ENCODE measurements at places on chromosomes 2 and 18.

DNA sequence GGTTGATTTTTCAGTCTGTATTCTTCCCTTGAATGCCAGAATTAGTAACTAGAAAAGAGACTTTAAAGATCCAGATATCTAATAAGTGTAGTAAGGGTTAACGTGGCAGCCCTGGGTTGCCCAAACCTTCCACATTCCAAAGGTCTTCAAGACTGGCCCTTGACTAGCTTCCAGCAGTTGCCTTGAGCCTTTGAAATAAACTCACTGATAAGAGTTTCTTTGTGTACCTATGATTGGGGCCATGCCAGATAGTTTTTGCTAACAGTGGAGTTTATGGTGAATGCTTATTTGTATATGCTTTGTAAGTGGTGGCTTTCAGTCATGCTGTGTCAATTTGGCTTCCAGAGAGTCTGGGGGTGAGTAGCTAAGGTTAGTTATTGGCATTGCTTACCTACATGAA is 722.3 kb downstream of the RNF144A start:
- H3K4me1 ChIP-seq, result no peaks in the 10 kb centered on the region
- H3K4me3 ChIP-seq, result no peak overlapping the region
- DNase-seq, result no peak
- no peak overlapping the region for H3K27ac ChIP-seq
- no peaks in the 10 kb centered on the region for H3K36me3 ChIP-seq

GRCh38 chr2:199216253-199216652 is 241.5 kb downstream of the SATB2 start:
- H3K4me1 ChIP-seq, result no peaks in the 10 kb centered on the region
- H3K4me3 ChIP-seq, result no peak overlapping the region
- no peaks in the 10 kb centered on the region for H3K36me3 ChIP-seq
- H3K27ac ChIP-seq, result no peak overlapping the region

DNA sequence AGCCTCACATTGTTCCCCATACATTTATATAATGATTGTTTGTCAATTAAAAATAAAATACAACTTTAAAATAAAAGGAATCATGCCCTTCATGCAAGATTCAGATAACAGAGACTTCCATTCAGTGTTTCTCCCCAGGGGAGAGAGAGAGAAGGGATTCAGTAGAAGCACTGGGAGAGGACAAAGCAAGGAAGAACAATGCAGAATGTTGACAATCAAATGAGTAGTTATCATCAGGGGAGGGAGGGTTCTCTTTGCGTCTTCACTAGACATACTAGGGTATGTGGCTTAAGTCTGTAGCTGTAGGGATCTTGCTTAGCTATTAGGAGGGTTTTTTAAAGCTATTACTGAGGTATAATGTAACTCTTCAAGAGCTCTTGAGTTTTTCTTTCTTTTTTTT is 30.7 kb downstream of the FSHR start:
- no peaks in the 10 kb centered on the region for H3K27me3 ChIP-seq
- no peaks in the 10 kb centered on the region for H3K4me1 ChIP-seq
- no peaks in the 10 kb centered on the region for H3K36me3 ChIP-seq
- H3K4me3 ChIP-seq, result no peak overlapping the region
- DNase-seq, result no peak
- no peak overlapping the region for H3K27ac ChIP-seq

GRCh38 chr18:38654946-38655345 is 1089.3 kb upstream of the CELF4 start:
- no peak for DNase-seq
- no peak overlapping the region for H3K27ac ChIP-seq
- H3K4me3 ChIP-seq, result no peak overlapping the region
- no peaks in the 10 kb centered on the region for H3K36me3 ChIP-seq
- no peaks in the 10 kb centered on the region for H3K4me1 ChIP-seq

- no peaks in the 10 kb centered on the region for H3K36me3 ChIP-seq
- no peak for DNase-seq
- H3K4me1 ChIP-seq, result no peaks in the 10 kb centered on the region
- no peak overlapping the region for H3K4me3 ChIP-seq
- H3K27me3 ChIP-seq, result no peaks in the 10 kb centered on the region
Observed at GRCh38 chr18:70333757-70334156, 44.9 kb downstream of the SOCS6 start.

- H3K4me1 ChIP-seq, result peaks cover 17% of the 10 kb centered on the region
- H3K4me3 ChIP-seq, result no peak overlapping the region
- H3K36me3 ChIP-seq, result no peaks in the 10 kb centered on the region
Observed at GRCh38 chr18:77071061-77071460, 61.5 kb downstream of the MBP start.

- H3K4me1 ChIP-seq, result no peaks in the 10 kb centered on the region
- no peak overlapping the region for H3K4me3 ChIP-seq
- H3K36me3 ChIP-seq, result no peaks in the 10 kb centered on the region
- H3K27ac ChIP-seq, result no peak overlapping the region
Observed at GRCh38 chr2:170829036-170829435, 12.3 kb downstream of the GAD1 start.

- no peaks in the 10 kb centered on the region for H3K36me3 ChIP-seq
- H3K27ac ChIP-seq, result no peak overlapping the region
- no peaks in the 10 kb centered on the region for H3K27me3 ChIP-seq
- DNase-seq, result no peak
Observed at GRCh38 chr2:224837558-224837957, 121.4 kb upstream of the CCDC195 start.
